Activated naive CD4-positive, alpha-beta T cell treated with anti-CD3 and anti-CD28 coated beads, Interleukin-2, amount 50 U/mL, for 16 hours (primary cell): ENCODE measurements at places on chromosomes 3 and 15.
A peak's percentile ranks its signal among the peaks of the same experiment; 100 is the strongest.

DNA sequence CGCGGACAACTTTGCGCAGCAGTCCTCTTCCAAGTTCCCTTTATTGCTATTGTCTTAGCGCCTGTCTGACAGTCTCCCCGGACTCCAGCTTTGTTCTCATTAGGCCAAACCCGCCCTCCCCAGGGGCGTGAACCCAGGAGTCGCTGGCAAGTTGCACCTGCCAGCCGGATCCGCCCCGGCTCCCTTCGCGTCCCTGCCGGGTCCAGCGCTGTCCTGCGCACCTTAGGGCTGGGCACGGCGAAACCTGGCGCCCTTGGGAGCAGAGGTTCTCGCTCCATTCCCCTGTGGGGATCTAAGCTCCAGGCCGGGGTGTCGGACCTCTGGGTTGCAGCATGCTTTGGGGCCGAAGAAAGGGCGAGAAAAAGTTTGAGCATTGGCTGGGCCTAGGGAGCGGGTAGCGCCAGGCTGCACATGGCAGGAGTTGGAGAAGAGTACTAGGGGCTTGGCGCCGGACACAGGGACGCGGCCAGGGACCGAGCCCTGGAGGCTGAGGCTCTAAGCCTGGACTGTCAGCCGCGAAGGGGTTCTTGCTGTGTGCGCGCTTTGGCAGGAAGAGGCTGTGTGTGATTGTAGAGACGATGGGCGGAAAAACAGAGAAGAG, 335.1 kb upstream of the THRB start:
- DNase-seq: no peak

- no peak for DNase-seq
Measured at GRCh38 chr15:23569151-23569925, 3.9 kb downstream of the MKRN3 start.

- DNase-seq: no peak
Measured at GRCh38 chr3:124056846-124057245, 64.9 kb upstream of the ROPN1 start.

DNA sequence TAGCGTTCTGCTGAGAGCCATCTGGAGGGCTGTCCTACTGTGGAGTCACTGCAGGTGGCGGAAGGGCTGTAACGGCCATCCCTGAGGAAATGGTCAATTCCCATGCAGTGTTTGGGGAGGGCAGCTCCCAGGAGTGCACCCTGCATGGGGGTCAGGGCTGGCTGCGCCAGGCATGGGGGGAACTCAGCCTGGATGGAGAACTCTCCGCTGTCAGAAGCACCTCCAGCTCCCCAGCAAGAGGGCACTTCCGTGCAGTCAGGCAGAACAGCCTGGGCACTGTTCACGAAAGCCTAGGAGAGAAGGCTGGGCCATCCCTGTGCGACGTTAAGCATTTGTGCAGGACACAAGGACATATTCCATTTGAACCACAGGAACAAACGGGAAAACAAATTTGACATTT, 105.2 kb downstream of the LRIG1 start:
- DNase-seq: no peak

GRCh38 chr15:97077975-97078374, 747.5 kb downstream of the NR2F2 start:
- no peak for DNase-seq

- peak; percentile 69 for DNase-seq
Measured at GRCh38 chr3:158097593-158098308, 8.5 kb downstream of the SHOX2 start.

- no peak for DNase-seq
Measured at GRCh38 chr3:119418641-119419040, 44.8 kb downstream of the TMEM39A start.
